ENCODE measurements at places on chromosomes 6 and 20.

GRCh38 chr20:14445310-14445709 lies 107.9 kb upstream of the FLRT3 start:
- DNase-seq: no peak

DNA sequence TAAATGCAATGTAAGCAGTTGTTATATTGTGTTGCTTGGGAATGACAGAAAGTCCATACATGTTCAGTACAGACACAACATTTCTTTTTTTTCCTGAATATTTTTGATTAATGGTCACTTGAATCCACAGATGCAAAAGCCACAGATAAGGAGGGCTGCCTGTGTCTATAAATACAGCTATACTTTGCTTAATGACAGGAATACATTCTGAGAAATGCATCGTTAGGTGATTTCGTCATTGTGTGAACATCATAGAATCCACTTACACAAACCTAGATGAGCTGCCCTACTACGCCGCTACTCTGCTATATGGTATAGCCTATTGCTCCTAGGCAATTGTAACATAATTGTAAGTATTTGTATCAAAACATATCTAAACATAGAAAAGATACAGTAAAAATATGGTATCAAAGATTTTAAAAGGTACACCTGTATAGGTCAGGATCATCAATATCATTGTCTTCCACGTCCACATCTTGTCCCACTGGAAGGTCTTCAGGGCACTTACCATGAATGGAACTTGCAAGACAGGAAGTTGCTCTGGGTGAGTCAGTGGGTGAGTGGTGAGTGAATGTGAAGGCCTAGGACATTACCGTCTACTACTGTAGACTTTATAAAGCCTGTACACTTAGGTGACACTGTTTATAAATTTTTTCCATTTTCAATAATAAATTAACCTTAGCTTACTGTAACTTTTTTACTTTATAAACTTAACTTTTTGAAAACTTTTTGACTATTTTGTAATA lies 27.9 kb upstream of the POPDC3 start:
- DNase-seq: no peak

GRCh38 chr6:44708208-44708607 lies 320.7 kb downstream of the CDC5L start:
- DNase-seq: no peak

- no peak for DNase-seq
Observed at GRCh38 chr6:150705392-150705791, 105.7 kb downstream of the PLEKHG1 start.

DNA sequence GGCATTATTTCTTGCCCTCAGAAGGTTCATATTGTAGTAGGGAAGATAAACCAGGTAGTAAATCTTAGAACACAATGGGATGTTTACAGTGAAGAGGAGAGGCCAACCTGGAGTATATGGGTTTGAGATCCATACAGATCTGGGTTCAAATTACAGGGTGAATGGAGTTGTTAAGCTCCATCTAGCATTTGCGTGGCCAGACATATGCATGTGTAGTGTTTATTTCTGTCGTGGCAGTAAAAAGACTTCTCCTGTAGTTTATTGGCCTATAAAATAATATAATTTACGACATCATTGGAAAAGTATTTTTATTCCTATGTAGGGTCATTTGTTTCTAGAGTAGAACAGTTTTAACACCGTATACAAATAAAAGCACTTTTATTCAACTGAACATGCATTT lies 25.2 kb upstream of the TULP4 start:
- no peak for DNase-seq

- DNase-seq: no peak
Observed at GRCh38 chr6:137811916-137812553, 55.0 kb upstream of the TNFAIP3 start.

GRCh38 chr20:46894971-46895905 lies 595 bp downstream of the EYA2 start:
- no peak for DNase-seq

GRCh38 chr6:4041480-4041879 lies 37.5 kb downstream of the FAM217A start:
- DNase-seq: no peak

DNA sequence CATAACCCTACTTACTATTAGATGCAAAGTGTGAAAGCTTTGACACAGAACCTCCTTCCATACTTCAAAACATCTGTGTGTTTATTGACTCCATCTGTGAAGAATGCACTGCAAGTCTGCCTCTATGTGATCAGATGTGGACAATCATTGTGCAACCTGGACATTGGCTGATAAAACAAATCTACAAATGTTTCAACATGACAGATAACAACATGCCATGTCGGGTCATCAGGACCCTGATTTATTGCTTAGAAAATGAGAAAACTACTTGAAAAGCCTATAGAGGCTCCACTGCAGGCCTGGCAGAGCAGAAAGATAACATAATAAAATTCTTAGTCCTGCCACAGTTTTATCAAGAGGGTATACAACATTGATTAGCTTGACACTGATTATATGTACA lies 1286.4 kb downstream of the GRIK2 start:
- no peak for DNase-seq

DNA sequence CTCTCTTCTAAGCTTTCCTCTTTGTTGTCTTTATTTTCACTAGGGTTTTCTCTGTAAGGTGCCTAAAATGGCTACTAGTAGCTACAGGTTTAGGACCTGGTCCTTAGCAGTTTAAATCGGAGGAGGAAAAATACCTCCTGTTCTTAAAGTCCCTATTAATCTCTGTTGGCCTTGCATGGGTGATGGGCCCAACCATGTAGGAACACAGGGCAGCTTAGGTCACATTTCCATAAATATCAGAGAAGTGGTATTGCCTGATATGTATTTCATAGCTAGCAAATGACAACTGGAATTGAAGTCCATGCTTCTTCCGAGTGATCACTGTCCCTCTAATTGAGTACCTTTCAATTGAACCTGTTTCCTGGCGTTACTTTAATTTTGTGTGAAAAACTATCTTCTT lies 70.0 kb downstream of the LAMA2 start:
- no peak for DNase-seq

GRCh38 chr6:158387036-158387435 lies 74.8 kb downstream of the TULP4 start:
- DNase-seq: no peak
